T follicular helper cell (primary cell): ENCODE measurements at places on chromosomes 1 and 21.
A peak's percentile ranks its signal among the peaks of the same experiment; 100 is the strongest.

GRCh38 chr1:25190260-25190659, 42.0 kb downstream of the SYF2 start:
- DNase-seq, result no peak

DNA sequence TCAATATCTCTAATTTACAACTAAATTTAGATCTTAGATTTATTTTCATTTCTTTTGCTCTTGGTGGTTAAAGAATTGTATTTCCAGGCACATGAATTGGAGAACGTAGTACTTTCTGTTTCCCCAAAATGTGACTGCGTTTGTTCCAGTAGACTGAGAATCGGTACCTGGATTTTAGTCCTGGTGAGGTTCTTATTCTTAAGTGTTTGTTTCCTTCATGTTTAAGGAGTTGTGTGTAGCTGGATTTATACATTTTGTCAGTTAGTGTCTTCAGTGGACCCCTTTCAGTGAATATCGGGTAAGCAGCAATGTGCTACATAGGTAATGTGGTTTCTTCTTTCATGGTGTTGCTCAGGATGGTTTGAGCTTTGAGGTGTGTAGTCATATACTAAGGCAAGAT, 6.8 kb downstream of the MIER1 start:
- no peak for DNase-seq

DNA sequence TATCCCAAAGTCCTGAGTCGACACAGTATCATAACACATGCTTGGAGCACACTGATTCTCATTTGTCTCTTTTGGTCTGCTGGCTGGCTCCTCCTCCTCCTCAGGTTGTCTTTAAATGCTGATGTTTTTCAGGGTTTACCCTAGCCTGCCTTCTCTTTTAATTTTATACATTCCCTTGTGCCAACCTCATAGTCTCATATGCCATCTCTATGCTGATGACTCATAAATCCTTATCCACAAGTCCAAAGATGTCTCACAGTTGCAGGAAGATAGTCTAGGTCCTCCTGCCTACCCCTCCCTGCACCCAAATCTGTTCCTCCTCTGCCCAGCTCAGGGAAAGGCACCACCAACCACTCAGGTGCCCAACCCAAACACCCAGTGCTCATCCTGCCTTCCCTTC, 108.3 kb downstream of the SIPA1L2 start:
- DNase-seq, result no peak

DNA sequence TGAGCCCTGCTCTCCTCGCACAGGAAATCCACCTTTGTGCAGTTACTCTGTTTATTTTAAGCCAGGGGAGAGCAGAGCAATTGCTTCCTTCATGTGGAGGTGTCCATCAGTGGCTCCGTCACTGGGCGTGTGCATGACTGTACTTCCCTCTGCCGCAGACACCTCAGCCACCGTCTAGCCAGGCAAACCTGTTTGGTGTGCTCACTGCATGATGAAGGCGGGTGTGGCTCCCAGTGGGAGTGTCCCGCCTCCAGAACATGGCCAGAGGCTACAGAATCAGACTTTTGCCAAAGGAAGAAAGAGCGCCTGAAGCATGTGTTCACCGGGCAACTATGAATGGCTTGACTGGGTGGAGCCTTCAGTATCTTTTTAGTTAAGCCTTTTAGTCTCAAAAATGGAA, 26.1 kb upstream of the LAMC2 start:
- no peak for DNase-seq

- no peak for DNase-seq
These were observed 33.2 kb upstream of the RUNX3 start for GRCh38 chr1:24963099-24963872.

DNA sequence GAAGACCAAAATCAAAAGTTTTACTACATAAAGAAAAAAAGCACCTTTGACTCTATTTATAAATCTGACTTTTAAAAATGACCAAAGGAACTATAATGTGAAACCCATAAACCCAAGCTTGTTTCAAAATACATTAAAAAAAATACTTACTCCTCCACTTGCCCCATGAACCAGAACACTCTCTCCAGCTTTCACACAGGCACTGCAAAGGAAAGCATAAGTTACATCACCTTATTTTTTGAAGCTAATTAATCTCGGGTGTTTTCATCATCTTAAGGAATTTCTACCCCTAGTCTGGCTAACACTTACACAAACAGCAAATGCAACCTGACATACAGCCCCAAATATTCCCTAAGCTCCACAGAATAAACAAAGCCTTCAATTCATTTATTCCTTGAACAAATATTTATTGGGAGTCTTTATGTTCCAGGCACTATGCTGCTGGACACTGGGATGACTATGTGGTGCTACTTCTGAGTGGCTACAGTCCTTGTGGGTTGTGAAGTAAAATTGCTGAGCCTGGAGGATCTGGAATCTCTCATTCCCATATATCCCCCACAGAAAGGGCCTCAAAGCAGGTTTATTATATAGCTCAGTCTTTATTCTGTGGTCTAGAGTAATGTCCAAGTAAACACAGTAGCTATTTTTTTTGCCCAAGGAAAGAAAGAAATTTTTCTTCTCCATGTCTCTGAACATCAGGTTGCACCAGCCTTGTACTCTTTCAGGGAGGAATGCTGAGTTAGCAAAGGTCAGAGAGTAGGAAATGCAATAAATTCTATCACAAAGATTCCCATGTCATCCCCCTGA, 18.2 kb downstream of the CRYZ start:
- no peak for DNase-seq

- no peak for DNase-seq
These were observed 13.3 kb downstream of the SLC66A1 start for GRCh38 chr1:19325368-19325957.

- DNase-seq, result no peak
These were observed 68.0 kb downstream of the CACHD1 start for GRCh38 chr1:64537942-64538341.

DNA sequence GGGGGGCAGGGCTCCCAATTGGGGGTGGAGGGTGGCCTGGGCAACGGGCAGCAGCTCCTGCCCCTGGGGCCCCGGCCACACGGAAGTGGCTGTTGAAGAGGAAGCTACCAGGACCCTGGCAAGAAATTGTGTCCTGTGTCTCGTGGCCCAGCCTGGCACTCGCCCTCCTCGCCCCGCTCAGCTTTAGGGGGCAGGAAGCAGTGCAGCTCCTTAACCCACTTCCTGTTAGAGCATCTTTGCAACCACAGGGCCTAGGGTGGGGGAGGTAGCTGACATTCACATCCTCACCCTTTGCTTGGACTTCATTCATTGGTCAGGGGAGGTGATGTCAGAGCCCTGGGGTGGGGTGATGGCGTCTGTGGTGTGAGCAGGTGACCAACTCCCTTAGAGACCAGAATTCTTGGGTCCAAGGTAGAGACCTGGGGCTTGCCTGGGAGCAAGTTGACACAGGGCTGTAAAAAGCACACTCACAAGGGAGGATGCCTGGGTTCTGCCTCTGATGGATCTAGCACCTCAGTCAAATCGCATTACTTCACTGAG, at the start of gene ARHGAP30:
TSS of gene ARHGAP30 (minus strand) at position 161 of the 540 bp plus-strand sequence. CDS start 267 bp downstream, outside the sequence.
- DNase-seq, result peak; percentile 59

DNA sequence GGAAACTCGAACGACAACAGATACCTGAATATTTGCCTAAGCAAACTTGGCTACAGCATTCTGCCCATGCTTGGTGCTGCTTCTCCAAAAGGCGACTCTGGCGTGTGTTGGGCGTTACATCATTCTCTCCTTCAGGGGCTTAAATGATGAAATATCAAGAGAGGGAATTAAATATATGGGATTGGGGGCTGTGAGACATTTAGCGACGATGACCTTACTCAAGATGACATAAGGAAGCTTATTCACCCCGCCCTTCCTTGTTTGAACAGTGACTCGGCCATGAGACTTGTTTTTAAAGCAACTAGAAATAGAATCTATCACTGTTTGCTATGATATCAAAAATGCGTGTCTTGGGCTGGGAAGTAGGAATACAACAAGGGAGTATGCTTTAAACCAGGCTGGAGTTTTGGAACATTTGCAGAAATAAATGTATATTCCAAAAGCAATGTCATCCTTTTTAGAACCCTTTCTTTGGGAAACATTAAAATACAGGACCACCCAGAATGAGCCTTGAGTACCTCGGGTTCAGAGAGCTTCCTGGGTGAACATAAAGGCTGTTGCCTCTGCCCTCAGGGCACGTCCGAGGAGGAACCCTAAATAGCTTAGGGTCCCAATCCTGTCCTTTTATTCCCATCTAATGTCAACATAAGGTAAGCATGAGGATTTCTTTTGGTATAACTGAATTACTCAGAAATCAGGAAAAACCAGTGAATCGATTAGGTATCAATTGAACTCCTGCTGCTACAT, 123.3 kb upstream of the SLC45A1 start:
- no peak for DNase-seq
